ENCODE measurements at places on chromosomes 7 and 10.

DNA sequence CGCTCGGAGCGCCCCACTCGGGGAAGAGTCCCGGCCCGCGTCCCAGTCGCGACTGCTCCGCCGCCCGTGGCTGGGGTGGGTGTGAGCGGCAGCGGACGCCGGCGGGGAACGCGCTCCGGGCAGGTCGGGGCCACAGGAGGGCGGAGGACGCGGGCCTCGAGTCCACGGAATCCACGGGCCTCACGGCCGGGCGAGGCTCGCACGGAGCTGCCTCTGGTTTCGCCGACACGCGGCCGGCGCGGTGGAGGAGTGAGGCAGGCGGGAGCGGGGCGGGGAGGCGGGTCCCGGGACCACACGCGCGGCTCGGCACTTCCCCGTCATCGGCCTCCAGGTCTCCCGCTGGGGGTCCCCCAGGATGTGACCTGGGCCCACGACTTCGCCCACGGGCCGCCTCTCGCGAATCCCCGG is 533 bp upstream of the NKX6-2 start:
- no peak for DNase-seq

DNA sequence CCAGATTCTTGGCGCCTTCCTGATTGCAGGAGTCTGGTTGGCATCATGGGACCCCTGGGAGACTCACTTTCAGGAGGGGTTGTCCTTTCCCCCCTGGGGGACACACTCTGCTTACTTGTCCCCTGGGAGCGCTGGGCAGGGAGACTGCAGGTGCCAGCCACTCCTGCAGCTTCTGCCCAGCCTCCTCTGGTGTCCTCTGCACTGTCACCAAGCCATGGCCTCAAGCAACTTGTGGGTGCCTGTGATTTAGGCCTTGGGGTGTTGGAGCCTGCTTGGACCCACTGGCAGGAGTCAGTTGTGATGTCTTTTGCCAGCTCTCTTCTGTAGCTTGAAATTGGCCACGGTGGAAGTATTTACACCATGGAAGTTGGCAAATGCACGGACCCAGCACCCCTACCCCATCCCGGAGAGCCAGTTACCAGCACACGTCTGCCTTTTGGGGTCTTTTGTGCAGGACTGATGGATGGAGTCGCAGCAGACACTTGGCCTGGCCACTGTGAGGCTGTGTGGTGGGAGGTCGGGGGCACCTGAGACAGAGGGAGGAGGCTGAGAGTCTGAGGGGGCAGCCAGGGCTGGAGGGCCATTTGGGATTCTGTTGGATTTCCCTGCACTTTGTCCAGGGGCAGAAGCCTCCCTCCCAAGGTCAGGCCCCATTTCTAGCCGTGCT is 104.7 kb downstream of the LHPP start:
- DNase-seq, result no peak

DNA sequence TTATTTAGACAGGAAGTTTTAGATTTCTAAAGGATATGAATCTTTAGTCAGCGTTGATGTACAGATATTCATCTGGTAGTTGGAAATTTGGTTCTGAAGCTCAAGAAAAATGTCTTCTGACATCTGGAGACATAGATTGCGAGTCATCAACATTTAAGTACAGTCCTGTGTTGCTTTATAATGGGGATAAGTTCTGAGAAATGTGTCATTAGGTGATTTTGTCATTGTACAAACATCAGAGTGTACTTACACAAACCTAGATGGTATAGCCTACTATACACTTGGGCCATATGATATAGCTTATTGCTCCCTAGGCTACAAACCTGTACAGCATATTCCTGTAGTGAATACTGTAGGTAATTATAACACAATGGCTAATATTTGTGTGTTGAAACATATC is 49.6 kb upstream of the UBN2 start:
- DNase-seq, result no peak

DNA sequence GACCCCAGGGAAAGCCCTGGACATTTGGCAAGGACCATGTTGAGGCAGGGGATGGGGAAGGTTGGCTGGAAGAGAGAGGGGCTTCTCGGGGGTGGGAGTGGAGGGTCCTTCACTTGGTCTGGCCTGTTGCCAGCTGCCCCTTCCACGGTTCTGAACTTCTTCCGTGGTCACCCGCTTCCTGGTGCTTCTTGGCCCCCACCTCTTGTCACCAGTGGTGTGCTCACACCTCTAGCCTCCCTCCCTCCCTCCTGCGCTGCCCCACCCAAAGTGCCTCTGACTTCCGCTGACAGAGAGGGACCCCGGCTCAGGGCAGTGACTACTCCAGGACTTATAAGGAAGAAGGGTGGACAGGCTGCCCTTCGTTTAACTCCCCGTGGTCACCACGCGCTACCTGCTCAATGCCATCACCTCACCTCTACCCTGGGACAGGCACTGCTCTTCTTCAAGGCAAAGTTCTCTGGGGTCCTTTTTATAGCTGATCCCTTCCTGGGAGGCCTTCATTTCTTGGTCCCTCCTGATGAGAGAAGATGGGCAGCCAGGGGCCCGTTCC is at the start of gene MUC12:
Gene MUC12 (plus strand): TSS at position 500 of the 550 bp plus-strand sequence. CDS start 58 bp downstream, outside the sequence.
- DNase-seq, result no peak

DNA sequence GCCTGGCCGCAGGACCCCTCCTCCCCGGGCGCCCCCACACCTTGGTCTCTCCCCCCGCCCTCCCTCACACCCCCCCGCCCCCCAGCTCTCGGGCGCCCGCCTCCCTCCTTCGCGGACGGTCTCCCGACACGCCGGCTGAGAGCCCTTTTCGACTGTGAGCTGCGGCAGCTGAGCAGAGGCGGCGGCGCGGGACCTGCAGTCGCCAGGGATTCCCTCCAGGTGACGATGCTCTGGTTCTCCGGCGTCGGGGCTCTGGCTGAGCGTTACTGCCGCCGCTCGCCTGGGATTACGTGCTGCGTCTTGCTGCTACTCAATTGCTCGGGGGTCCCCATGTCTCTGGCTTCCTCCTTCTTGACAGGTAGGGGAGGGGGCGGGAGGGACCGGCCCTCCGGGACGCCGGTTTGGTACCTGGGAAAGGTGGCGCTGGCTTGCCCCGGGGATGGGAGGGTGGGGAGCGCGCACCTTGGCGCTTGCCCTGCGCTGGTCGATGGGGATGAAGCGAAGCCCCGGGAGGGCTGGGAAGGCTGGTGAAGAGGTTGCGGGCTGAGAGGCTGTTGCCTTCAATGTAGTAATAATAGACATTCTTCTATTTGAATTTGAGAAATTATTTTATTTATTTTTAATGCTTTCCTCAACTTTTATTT is at the start of gene BMPER:
Gene BMPER (plus strand): TSS at position 151 of the 644 bp plus-strand sequence. CDS start 75 bp downstream, at position 226.
- no peak for DNase-seq

DNA sequence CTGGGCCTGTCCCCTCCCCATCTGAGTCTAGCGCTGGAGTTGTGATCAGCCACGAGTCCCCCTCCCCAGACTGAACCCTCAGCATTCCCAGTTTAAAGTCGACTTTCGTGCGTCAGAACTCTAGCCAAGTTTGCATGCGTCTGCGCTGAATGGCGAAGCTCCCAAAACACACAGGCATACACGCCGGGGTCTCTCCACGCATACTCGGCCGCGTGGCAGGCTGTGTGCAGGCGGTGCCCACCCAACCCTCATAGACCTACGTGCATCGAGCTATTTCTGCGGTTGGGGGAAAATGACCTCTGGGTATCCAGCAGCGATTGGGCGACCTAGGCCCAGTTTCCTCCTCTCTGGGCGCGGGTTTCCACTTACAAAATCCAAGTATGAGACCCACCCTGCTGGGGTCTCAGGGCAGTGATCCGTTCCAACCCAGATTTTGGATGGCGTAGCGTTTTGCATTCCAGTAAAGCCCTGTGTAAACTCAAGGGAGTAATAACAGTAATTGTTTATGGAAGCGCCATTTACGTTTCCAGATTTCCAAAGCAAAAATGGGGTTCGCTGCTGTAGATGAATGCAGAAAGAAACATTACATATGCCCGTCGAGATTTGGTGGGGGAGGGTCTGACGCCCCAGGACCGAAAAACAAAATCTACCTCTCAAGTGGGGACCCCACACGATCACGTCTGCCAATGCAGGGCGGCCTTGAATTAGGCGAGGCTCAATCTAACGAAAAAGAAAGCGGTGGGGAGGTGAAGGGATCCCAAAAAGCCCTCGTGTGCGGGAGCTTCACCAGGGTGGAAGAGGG is 2.0 kb upstream of the HMX3 start:
- no peak for DNase-seq

DNA sequence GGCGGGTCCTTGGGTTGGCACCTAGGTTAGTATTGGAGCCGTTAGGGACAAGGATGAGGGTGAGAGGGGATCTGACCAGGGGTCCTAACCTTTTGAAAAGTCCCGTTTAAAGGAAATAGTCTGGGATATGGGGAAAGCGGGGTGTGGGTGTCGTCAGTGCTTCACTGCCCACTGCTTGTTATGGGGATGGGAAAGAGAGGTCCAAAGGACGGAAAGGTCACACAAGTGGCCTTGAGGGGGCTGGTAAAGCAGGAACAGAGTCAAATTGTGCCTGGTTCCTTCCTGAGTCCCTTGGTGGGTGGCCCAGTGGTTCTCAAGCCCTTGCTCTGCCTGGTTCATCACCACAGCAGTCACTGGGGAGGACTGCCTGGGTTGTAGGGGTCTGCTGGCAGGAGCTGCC is 2.6 kb upstream of the ZNF775 start:
- DNase-seq, result no peak

DNA sequence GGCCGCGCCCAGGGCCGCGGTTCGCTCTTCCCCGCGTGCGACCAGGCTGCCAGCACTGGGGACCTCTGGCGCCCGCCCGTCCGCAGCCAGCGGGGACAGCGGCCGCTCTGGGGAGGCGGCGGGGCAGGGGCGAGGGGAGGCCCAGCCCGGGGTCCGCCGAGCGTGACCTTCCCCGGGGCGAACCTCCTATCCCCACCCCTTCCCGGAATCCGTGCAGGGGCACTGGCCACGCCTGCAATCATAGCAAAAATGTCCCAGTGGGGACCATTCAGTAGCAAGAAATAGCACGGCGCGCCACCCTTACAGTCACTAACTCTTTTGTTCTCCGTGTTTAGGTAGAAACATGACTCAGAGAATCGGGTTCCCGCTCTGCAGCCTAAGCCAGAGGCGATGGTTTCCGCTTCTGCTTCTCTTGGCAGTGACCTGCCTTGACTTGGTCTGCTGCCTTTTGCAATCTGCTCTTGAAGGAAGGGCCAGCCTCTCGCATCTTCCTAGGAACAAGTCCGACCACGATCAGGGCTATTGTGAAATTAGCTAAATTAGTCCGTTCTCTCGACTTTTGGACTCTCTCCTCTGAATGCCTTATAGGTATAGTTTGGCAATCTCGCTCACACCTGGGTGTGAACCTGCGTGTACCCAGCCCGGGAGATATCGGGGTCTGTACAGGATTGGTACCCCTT is 79.3 kb upstream of the ACBD5 start:
- no peak for DNase-seq

DNA sequence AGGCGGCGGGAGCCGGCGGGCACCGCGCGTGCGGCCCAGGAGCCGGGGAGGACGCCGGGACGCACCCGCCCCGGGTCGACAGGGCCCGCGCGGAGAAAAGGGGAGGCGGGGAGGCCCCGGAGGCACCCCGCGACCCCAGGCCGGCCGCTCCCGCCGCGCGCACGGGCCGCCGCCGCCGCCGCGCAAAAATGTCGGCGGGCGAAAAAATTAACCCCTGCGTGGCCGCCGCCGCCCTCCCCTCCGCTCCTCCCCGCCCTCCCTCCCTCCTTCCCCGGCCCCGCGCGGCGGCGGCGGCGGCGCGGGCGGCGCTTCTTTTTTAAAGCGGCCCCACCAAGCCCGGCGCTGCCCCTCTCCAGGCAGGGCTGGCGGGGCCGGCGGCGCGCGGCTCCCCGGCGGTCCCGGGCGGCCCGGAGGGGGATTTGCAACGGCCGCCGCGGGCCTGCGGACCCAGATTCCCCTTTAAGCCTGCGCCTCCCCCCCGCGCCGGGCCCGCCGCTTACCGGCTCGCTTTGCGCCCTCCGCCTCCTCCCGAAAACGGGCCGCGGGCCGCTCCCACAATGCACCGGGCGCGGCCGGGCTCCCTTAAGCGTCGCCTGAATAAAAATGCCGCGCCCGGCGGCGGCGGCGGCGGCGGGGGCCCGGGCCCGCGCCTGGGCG is 465 bp downstream of the SEPHS1 start:
- DNase-seq, result peak; percentile 53

DNA sequence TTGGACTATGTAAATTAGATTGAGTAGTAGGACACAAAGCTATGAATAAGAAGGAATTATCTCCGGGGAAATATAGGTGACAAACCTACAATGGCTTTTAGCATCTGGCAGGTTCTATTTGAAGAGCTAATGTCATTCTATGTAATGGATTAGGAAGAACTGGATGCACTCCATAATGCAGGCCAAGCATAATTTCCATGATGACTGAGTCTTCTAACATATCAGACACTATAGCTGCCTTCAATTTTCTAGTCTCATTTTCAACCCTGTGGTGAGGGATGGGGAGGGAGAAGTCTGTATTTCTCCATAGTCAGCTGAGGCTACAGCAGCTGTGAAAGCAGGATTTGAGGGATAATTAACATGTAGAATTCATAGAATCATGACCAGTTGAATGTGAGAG is 390.4 kb upstream of the LRRTM3 start:
- no peak for DNase-seq

- DNase-seq, result no peak
Observed at GRCh38 chr7:11182736-11183135, 209.1 kb downstream of the PHF14 start.

- DNase-seq, result no peak
Observed at GRCh38 chr7:42720991-42721796, 190.7 kb downstream of the C7orf25 start.

DNA sequence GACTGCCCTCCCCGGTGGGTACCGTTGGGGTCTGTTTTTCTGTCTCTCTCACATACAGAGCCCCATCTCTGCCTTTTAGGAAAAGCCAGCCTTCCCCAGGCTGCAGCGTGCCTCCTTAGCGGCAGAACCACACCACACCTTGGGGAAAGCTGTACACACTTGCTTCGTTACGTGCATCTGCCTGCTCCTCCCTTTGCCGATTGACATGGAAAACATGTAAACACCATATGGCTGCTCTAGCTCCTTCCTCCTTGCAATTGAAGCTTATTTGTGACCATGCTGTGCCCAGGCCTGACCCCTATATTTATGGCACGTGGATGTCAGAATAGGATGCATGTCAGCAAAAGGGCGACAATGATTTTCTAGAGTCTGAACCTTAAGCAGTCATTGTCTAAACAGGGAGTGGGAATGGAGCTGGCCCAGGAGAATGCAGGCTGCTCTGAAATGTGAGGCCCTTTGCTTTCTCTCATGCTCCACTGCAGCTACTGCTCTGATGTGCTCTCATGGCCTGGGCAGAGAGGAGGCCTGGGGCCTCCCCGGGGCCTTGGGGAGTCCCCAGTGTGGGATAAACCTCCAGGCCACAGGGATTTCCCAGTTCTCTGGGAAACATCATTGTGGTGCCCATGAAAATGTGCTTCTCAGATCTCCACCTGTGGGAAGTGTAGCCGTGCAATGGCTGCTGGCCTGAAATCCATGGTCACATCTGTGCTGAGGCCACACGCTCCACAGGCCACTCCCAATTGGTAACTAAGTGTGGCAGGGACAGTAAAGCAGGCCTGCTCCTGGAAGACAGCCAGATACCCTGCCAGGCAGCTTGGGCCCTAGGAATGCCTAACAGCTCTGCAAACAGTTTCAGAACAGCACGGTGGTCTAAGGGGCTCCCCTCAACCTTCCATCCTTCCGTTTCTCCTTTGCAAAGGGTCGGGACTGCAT is 18.6 kb downstream of the PDE6C start:
- DNase-seq, result no peak

GRCh38 chr7:103856929-103857328 is 132.5 kb downstream of the RELN start:
- DNase-seq, result no peak
